ENCODE measurements at places on chromosomes 3 and 15.

GRCh38 chr3:131690800-131691199, 188.0 kb upstream of the MRPL3 start:
- DNase-seq = no peak

GRCh38 chr3:71672340-71672739, 52.9 kb downstream of the EIF4E3 start:
- no peak for DNase-seq

- DNase-seq = no peak
Measured at GRCh38 chr3:174397848-174398247, 461.3 kb upstream of the NAALADL2 start.

GRCh38 chr3:173933113-173933512, 535.6 kb downstream of the NLGN1 start:
- no peak for DNase-seq

DNA sequence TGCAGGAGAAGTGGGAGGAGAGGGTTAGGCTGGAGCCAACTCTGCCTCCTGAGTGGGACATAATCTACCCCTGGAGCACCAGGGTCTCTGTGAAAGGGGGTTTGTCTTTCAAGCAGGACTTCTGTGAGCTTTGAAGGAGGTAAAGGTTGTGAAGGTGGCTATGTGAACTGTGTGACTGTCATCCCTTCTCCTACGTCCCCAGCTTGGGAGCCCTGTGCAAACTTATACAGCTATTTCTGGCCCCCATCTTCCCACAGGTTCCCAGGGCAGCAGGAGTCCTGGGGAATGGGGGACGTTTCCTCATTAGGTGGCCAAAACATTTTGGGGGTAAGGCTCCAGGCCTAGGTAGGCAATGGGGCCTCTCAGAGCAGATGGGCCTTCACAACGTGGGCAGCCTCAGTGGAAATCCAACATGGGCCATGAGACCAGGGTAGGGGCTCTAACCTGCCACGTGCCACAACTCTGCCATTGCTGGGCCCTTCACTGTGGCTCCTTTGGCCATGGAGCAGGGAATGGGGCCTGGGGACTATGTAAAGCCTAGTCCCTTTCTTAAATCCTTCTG, 3.5 kb downstream of the VIPR1 start:
- peak; percentile 55 for DNase-seq

DNA sequence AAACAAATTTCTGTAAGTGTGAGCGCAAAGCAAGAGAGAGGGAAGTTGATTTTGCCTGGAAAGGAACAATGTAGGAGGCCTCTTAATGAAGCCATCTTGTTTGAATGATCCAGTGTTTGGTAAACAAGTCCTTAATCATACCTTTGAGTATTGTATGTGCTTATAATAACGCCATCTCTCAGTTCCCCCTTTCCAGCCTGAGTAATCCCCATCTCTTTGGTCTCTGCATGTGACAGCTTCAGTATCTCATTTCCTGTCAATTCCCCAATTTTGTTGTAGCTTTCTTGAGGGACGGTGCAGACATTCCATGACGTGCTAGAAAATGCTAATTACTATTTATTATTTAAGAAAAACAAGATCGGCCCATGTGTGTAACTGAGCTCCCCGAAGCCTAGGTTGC, 349.3 kb upstream of the NR2F2 start:
- DNase-seq = no peak

DNA sequence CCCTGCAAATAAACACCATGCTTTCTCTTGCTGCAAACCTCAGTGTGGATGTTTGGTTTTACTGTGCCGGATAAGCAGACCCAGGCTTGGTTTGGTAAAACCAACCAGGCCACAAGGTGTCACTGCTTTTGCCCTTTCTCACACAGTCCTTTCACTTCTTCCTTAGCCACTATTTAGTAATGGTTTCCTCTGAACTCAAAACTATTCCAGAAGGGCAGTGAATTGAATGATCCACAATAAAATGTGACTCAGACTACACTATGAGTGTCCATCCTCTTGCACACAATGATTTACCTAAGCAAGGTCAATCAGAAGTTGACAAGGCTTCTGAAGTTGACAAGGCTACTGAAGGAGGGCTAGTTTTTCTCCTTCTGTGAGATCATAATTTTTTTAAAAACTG, 552.4 kb upstream of the CCDC54 start:
- no peak for DNase-seq

GRCh38 chr3:53079791-53080555, 34.1 kb upstream of the SFMBT1 start:
- DNase-seq = no peak

Data from activated CD8-positive, alpha-beta memory T cell treated with anti-CD3 and anti-CD28 coated beads for 24 hours (primary cell).